ENCODE measurements at places on chromosomes 11 and 22.

GRCh38 chr11:25583596-25583995, 748.3 kb upstream of the ANO3 start:
- no peak for DNase-seq

DNA sequence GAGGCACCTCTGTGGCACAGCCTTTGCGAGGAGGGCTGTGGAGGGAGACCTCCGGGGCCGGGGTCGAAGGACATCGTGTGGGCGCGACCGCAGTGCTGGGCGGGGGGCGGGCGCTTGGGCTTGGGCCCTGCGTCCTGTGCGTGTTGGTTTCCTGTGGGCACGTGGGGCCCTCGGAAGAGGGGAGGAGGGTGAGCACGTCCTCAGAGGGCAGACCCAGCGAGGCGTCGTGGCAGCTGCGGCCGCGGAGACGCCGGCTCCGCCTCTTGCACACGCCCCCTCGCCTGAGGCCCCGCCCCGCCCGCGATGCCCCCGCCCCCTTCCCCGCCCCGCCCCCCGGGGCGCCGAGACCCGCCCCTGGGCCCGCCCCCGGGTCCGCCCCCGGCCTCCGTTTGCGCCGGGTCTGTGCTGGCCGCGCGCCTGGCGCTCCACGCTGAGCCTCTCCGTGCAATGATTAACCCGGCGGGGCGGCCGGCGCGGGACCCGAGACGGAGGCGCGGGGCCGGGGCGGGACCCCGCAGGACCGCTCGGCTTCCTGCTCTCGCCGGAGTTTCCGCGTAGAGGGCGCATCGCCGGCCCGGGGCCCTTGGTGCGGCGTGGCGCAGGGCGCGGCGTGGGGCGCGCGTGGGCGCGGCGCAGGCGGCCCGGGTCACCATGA, at the start of gene PRR5:
Gene PRR5, plus strand, starts transcription at position 381 of the 655 bp plus-strand sequence. Its CDS starts 271 bp downstream, at position 652.
- peak; percentile 60 for DNase-seq

- peak; percentile 30 for DNase-seq
These were observed 8.7 kb upstream of the TTC12 start for GRCh38 chr11:113305440-113306336.

DNA sequence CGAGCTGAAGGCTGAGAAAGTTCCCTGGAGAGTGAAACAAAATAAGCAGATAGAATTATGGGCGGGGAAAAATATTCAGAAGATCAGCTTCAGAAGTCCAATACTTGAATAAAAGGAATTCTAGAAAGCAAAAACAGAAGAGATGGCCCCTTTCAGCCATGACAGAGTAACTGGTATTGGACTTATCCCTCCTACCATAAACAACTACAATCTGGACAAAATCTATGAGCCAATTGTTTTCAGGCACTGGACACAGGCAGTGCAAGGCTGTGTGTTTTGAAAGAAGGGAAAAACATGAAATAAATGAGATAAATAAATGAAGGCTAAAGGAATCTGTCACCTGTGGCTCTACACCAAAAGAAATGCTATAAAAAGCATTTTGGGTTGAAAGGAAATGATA, 25.7 kb downstream of the FEZ1 start:
- DNase-seq = no peak

DNA sequence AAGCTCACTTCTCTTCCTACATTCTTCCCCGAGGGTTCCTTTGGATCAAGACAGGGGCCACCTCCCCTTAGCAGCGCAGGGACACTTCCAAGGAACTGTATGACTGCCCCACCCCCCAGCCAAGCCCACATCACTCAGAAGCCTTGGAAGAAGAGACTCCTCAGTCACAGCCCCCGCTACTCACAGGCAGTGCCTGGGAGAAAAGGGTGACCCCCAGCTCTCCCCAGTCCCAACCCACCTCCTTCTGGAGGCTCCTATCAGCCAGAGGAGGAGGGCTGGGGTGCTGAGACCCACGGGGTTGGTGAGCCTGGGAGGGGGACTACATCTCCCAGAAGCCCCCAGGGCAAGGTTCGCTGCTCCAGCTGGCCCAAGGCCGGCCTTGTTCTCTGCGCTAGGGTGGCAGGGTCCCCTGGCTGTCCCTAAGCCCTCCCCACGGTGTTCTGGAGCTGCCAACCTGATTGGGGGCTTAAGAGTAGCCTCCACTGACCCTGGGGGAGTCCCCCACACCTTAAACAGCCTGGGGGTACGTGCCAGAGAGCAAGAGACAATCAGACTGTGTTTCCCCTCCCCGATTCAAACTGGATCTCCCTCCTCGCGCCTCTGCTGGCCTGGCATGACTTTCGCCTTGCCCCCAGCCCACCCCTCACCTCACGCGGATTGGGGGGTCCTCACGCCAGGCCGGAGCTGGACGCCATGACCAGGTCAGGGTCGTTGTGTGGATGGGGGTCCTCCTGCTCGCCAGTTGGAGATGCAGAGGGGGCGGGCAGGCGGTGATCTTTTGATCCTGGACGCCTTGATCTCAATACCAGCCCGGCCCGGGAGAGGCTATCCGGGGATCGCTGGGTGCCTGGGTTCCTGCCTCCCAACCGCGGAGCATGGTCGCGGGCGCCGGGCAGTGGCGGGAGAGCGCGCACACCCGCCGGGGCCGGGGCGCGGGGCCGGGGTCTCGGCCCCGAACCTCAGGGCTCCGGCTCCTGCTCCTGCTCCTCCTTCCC, 838 bp downstream of the BCL9L start:
- DNase-seq = no peak

All from stimulated activated CD8-positive, alpha-beta memory T cell treated with anti-CD3 and anti-CD28 coated beads, Interleukin-4, amount 100 ng/mL, for 1 hour (primary cell).